ENCODE measurements at places on chromosomes 11 and 22. TPM values are rescaled to one million over a fixed set of nuclear protein-coding genes. Genes with fewer than 3 reads are reported as not detected.

C11orf21 gene
- total RNA-seq, result not detected

ARHGAP20 gene
- 0.59 TPM for total RNA-seq

LRRC4C gene
- total RNA-seq, result not detected

CABP4 gene
- 3.9 TPM for total RNA-seq

SCN2B gene
- total RNA-seq, result not detected

RIC3 gene
- not detected for total RNA-seq

CRACR2B gene
- 9.5 TPM for total RNA-seq

HBB gene
- total RNA-seq, result not detected

FOLH1 gene
- total RNA-seq, result 1.1 TPM

INS gene
- total RNA-seq, result not detected

CRYBB3 gene
- total RNA-seq, result not detected

RAG2 gene
- not detected for total RNA-seq

MYO18B gene
- total RNA-seq, result not detected

C11orf87 gene
- total RNA-seq, result not detected

LMNTD2 gene
- 0.05 TPM for total RNA-seq

TCN2 gene
- 56.9 TPM for total RNA-seq

TUB gene
- total RNA-seq, result 0.25 TPM

SLC22A25 gene
- total RNA-seq, result not detected

YPEL4 gene
- total RNA-seq, result 0.25 TPM

PRDM11 gene
- total RNA-seq, result 5.2 TPM

KCNJ5 gene
- total RNA-seq, result not detected

TMEM151A gene
- total RNA-seq, result not detected

LRP4 gene
- 0.05 TPM for total RNA-seq

HEPACAM gene
- total RNA-seq, result not detected

Measured in mammary microvascular endothelial cell (primary cell).